ENCODE measurements at places on chromosomes 2 and 18.

- DNase-seq, result no peak
These were observed 53.6 kb downstream of the MTHFD2 start for GRCh38 chr2:74252036-74252435.

- DNase-seq, result no peak
These were observed 44.4 kb downstream of the MAP4K4 start for GRCh38 chr2:101741775-101742520.

- DNase-seq, result no peak
These were observed 448.5 kb downstream of the ZEB2 start for GRCh38 chr2:144071461-144071860.

DNA sequence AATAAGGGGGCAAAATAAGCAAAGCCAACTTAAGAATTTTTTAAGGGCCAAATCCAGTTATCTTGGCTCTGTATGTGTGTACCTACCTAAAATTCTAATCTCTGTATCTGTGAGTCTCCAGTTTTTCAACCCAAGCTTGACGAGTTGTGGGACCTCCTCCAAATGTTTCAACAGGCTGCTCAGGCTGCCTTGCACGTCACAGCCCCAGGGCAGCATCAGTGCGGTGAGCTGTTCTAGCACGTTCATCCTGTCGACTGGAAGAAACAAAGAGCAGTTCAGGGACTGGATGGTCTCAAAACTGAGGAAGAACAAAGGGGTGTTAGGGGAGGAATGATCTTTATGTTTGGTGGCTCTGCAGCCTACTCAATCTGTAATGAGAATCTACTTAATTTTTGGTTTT lies 29.4 kb downstream of the NLRC4 start:
- DNase-seq, result no peak

DNA sequence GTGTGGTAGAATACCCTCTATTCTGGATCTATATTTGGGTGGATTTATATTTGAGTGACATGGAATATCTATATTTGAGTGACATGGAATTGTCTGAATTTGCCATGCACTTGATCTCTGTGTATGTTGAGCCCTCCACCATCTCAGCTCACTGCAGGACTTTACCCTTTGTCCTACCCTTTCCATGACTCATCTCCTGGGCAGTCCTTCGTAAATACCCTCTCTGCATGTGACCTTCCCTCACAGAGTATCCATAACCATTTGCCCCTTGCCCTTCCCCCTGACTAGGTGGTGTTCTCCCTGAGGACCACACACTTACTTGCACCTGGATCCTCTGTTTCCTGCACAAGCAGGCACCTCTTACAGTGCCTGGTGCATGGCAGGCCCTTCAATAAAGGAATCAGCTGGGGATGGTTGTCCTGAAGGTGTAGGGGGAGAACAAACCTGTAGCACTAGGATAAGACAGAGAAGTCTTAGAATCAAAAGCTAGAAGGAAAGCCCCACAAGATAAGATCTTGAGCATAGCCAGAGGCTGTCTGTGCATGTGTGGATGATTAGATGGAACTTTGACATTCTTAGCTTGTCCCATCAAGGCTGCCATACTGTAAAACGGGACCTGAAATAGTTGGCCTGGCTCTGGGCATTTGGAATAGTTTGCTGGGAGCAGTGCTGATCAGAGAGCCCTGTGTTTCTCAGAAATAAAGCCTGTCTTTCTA lies 230.4 kb downstream of the FHOD3 start:
- DNase-seq, result no peak

DNA sequence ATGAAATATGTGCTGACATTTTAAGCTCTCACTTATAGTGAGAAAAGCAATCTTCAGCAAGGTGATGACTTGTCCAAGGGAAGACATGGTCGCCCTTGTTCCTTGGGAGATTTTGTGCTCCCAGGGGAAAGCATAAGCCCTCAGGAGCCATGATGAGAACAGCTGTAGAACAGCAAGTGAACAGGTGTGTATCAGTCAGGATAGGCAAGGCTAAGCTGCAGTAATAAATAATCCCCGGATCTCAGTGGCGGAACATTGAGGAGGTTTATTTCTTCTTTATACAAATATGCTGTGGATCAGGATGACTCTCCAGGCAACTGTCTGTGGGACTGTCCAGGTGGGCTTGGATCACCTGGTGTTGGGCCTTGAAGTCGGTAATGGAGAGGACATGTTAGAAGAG lies 103.1 kb downstream of the MSH2 start:
- DNase-seq, result no peak

GRCh38 chr2:205730191-205730590 lies 47.9 kb downstream of the NRP2 start:
- DNase-seq, result no peak

DNA sequence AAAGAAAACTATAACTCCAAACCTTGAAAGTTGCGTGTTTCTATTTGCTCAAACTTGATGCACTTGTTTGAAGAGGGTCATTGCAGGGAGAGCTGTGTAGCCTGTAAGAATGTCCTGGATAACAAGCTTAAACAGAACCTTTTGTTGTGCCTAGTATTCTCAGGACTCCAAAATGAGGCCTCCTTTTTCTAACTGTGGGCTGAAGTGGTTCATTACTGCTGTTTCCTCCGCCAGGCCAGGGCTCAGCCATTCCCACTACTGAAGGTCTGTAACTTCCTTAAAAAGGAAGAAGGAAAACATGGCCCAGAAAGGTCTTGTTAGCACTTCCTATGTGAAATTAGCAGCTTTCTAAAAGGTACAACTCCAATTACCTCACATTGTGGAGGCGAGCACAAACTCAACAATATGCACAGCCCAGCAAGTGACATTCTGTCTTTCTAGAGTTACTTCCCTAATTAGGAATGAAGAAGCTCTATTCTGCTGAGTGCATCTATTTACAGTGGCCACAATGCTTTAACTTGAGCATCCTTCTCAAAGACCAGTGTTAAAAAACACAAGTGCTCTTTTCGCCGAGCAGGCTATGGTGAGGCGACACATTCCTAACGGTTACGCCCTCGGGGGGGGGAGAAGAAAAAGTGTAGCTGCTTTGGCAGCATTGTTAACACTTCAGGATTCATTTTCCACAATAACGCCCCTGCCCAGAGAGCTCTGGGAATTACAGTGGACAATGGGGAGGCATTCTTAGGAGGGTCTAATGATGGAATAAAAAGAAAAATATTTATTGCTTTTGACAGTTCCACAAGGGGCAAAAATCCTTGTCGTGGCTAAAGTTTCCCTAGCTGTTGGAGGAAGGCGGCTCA lies 136.9 kb upstream of the SIX3 start:
- no peak for DNase-seq

GRCh38 chr18:61528961-61529360 lies 195.7 kb downstream of the CDH20 start:
- no peak for DNase-seq

- no peak for DNase-seq
These were observed at the start of gene KIAA2012 for GRCh38 chr2:202072737-202073401. Gene KIAA2012, plus strand, starts transcription at chr2:202073255. Its CDS starts 373 bp downstream, at chr2:202073628.

DNA sequence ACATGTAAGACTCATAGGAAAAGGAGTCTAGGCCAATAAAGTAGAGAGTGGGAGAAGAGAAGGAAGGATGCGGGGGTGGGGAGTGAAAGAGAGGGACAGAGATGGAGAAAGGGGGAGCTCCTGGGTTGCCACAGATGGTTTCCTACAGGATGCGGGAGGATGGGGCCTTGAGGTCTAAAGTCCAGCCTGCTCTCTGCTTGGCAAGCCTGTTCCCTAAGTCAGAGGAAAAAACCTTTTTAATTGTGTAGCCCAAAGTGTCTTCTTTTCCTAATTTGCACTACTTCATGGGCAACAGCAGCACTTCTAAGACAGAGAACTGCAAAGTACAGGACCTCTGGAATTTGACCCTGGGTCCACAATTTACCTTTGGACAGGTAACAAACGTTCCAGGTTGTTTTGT lies 1.4 kb upstream of the FAM110C start:
- DNase-seq, result no peak

- DNase-seq, result no peak
These were observed 3.2 kb upstream of the PDK1 start for GRCh38 chr2:172552547-172553291.

DNA sequence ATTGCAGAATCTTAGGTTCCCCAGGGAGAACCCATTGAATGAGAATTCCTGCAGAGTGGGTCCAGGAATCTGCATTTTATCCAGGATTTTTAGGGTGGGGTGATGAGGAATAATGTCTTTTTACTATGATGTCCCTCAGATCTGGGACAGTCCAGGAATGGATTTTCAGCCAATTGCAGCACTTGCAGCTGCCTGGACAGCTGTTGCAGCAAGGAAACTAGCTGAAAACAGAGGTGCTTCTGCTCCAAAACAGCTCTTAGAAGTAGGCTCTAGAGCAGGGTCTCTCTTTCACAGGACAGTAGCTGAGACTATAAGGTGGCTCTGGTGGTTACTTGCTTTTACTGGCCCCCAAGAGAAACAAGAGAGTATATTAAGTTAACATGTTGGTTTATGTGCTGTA lies 9.1 kb downstream of the GLI2 start:
- no peak for DNase-seq

DNA sequence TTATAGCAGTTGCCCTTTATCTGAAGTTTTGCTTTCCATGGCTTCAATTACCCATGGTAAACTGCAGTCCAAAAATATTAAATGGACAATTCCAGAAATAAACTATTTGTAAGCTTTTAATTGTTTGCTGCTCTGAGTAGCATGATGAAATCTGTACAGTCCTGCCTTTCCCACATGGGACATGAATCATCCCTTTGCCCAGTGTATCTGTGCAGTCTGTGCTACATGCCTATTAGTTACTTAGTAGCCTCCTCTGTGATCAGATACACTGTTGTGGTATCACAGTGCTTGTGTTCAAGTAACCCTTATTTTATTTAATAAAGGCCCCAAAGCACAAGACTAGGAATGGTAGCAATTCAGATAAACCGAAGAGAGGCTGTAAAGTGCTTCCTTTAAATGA lies 810.6 kb upstream of the PIK3C3 start:
- DNase-seq, result no peak

GRCh38 chr2:107374249-107374648 lies 452.4 kb upstream of the RGPD4 start:
- DNase-seq, result no peak

GRCh38 chr18:37438417-37439180 lies 127.0 kb downstream of the CELF4 start:
- DNase-seq, result no peak

GRCh38 chr2:67776276-67776675 lies 286.5 kb downstream of the C1D start:
- DNase-seq, result no peak

DNA sequence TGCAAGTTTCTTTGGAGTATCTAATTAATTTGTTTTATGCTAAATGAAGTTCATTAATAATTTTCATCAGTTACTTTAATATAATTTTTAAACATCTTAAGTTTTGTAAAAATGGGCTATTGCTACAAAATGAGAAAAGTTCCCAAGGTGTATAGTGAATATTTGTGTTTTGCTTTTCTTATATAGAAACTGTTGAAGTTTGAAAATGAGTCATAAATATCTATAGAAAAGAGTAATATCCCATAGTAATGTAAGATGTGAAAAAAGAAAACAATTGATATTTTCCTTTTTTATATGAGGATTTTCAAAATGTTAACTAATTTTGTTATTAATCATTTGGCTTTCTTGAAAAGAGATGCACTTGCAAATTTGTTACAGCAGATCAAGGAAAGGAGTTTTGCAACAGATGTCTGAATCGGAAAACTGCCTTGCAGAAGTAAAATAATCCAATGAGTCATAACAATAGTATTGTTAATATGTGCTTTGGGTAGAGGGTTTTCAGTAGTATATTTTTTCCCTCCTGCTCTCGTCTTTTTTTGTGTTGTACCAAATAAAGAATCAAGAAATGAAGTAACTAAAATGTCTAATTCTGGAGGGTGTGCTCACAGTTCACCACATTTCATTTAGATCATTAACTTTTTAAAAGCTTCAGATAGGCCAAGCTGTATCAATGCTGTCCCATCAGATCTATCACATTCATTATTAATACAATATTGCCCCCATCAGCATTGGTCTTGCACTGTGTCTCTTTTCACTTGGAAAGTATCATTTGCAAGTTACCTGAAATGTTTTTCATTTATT lies 15.5 kb downstream of the DUSP19 start:
- no peak for DNase-seq

- no peak for DNase-seq
These were observed 435.1 kb downstream of the DLGAP1 start for GRCh38 chr18:4020026-4020425.

DNA sequence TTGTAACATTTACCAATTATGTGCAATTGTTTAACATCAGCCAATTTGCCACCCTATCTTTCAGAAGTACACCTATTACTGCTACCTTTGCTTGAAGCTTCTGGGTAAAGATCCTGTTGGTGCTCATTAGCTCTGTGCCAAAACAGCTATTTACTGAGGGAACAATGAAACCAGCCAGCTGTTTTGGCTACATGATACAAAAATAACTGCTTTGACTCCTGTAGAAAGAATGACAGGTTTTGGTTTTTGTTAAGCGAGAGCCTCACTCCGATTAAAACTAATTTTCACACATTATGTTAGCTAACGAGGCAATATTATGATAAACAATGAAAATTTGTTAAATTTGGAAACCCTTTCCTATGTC lies 907.0 kb downstream of the EPHA4 start:
- no peak for DNase-seq

DNA sequence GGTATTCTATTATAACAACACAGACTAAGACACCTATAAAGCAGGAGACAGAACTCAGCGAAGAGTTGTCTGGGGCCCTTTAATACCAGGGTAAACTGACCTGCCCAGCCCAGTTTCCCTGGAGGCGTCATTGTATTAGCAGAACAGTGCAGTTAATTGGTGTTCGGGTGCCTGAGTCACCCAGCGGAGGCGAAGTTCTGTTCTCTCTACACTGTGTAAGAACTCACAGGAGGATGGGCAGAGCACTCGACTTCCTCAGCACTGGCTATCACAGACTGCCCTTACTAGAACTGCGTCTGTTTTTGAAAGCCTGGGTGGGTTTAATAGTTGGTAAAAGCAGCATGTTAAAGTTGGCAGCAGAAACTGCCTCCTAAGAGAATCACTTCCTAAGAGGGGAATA lies 106.5 kb upstream of the ATP8B1 start:
- DNase-seq, result no peak

DNA sequence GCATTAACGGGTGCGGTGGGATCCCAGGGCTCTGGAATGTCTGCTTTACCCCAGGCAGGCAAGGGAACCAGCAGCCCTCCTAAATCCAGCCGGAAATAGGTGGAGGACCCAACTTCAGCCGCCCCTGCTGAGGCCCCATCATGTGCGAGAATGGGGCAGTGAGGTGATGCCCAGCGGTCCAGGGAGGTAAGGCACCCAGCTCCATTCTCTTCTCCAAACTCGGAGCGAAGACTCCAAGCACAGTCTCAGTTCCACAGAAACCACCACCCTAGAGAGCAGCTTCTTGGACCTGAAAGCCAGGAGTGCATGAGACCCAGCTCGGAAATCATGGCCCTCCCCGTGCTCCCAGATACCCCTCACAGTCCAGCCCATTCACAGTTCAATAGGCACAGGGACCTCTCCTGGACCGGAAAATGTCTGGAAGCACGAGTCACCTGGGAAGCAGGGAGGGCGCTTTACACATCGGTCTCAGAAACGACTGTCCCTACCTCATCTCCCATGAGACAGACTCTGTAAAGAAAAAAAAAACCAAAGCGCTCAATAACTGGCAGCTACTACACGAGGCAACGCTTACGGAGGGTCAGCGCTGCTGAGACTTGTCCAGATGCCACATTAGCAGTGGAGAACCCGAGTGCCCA lies 2.0 kb downstream of the SDC1 start:
- DNase-seq, result no peak

GRCh38 chr2:218991674-218992168 lies 1.5 kb downstream of the CRYBA2 start:
- no peak for DNase-seq
